ENCODE measurements at places on chromosomes 2 and 18. TPM values are rescaled to one million over a fixed set of nuclear protein-coding genes. Genes with fewer than 3 reads are reported as not detected.

DNA sequence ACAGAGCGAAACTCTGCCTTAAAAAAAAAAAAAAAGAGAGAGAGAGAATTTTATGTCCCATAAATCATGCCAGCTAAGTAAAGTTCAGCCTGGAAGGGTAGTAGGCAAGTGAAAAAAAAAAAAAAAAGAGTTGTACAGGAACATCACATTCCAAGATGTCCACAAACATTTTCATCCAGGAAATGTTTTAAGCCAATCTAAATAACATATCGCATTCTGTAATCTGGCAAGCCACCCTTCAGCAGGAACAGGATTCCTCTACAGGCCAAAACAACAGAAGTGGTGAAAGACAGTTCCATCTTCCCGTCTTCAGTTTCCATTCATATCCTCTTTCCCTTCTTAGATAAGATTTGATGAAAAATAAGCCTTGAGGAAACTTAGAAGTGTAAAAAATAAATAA lies 1108.1 kb upstream of the DDX18 start:
- no peak for DNase-seq

DNA sequence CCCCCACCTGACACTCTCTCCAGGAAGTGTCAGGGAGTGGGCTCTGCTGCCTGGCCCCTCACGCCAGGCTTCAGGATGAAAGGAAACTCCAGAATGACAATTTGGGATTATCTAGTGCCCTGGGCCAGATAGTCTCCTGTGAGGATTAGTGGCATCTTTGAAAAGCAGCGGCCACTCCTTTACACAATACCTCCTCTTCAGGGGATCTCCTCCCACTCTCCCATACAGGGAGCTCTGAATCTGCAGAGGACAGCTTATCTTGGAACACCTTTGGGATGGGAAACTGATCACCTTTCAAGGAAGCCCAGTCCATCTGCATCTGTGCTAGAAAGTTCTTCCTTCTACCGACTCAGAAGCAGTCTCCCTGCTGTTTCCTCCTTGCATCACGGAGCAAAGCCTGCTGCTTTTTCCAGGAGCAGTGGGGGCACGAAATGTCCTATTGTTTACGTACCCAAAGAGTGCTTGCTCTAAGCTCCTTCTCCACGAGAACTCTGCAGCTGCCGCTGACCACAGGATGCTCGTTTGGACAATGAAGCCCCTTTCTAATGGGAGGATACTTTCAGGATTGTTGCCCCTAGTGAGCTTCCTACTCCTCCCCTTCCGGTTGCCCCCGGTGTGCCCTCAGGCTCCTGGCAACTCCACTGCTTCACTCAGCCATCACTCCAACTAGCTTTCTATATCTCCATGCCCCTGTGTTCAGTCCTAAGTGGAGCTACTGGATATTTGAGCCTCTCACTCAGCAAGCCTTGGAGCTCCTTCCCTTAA lies 31.5 kb downstream of the SIX3 start:
- no peak for DNase-seq

DNA sequence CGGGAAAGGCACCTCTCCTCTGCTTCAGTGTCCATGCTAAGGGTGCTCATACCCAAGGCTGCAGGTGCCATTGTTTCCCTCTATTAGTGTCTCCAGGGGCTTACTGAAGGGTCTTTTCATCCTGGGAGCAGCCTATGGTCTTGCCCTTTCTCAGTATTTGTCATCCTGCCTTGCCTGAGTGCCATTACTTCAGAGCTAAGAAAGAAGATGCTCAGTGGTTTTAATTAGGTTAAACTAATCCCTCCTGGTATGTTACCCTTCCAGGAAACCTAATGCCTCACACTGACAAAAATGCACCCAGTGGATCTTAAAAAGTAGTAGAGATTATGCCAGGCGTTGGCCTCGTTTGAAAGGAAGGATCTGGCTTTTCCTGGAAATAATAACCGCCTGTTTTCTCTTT lies 151.4 kb downstream of the LRRTM1 start:
- no peak for DNase-seq

- no peak for DNase-seq
Observed at GRCh38 chr2:230938516-230939065, 13.5 kb upstream of the GPR55 start.

- no peak for DNase-seq
Observed at GRCh38 chr2:23601301-23601965, 216.5 kb downstream of the KLHL29 start.

DNA sequence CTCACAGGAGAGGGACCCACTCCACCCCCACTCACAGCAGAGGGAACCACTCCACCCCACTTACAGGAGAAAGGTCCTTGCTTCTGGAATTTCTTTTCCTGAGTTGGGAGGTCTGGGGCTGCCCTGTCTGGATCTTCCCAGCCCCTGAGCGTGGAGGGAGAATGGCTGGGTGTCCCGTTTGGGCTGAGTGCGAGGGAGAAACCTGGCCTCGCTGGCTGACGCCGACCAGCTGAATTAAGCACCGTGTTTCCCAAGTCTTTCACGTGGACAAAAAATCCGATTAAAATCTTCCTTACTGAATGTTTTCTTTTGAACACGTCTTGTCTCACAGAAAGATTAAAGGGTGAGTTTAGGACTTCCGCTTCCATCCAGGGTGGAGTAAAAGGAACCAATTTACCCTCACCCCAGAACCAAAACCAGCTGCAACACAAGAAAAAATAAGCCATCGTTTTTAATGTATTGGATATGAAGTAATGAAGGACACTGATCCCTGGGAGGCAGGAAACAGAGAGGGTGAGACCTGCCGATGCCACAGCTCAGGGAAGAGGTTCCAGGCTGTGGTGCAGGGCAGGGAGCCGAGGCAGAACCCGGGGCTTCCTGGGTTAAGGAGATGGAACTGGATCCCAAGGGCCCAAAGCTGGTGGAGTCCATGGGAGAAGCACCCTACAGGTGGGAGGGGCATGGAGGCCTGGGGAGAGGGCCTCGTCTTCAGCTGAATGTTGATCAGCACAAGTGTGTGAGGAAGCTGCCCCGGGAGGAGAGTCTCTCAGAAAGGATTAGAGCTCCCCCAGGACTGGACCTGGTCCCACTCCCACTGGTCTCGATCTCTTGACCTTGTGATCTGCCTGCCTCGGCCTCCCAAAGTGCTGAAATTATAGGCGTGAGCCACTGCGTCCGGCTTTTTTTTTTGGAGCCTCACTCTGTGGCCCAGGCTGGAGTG lies 60.3 kb downstream of the RTP5 start:
- DNase-seq = no peak

The IL36A gene
- polyA plus RNA-seq = not detected

The LONRF2 gene
- 2.8 TPM for polyA plus RNA-seq

The MZT2B gene
- 112 TPM for polyA plus RNA-seq

The SERPINB4 gene
- polyA plus RNA-seq = 0.06 TPM
